ENCODE measurements at places on chromosomes 11 and 22.
A peak's percentile ranks its signal among the peaks of the same experiment; 100 is the strongest.

DNA sequence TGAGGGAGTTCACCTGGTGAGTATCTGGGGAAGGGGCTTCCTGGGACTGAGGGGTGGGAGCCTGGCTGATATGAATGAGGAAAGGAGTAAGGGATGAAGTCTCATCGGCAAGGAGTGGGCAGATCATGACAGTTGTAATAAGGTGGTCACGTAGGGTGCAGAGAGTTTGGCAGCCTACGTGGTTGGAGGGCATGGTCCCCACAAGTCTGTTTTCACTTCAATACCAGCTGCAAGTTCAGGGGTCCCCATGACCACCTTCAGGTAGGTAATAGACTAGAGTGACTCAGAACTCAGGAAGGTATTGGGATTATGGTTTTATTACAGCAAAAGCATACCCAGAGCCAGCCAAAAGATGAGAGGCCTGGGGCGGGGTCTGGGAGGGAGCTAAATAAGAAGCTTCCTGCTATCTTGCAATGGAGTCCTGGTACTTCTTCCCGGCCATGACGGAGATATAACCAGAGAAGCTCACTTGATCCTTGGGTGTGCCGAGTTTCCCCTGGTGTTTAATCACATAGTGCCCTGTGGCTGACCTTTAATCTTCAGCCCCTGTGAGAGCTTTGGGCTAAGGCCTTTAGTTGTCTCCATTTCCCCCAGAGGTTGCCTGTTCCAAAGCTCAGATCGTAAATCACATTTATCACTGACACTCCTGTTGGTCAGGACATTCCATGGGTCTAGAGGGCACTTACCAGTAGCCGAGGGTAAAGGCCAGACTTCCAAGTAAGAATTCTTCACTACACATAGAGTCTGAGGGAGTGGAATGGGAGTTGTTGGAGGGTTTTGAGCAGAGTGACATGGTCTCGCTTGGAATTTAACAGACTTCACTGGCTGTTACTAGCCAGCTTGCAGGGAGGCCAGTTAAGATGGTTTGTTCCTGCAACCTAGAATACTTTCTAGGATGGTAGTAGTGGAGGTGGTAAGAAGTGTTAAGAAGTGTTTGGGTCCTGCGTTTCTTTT lies 9.1 kb downstream of the SLC3A2 start:
- peak; percentile 51 for DNase-seq

GRCh38 chr11:77125191-77125590 lies 2.9 kb upstream of the MYO7A start:
- DNase-seq, result no peak

DNA sequence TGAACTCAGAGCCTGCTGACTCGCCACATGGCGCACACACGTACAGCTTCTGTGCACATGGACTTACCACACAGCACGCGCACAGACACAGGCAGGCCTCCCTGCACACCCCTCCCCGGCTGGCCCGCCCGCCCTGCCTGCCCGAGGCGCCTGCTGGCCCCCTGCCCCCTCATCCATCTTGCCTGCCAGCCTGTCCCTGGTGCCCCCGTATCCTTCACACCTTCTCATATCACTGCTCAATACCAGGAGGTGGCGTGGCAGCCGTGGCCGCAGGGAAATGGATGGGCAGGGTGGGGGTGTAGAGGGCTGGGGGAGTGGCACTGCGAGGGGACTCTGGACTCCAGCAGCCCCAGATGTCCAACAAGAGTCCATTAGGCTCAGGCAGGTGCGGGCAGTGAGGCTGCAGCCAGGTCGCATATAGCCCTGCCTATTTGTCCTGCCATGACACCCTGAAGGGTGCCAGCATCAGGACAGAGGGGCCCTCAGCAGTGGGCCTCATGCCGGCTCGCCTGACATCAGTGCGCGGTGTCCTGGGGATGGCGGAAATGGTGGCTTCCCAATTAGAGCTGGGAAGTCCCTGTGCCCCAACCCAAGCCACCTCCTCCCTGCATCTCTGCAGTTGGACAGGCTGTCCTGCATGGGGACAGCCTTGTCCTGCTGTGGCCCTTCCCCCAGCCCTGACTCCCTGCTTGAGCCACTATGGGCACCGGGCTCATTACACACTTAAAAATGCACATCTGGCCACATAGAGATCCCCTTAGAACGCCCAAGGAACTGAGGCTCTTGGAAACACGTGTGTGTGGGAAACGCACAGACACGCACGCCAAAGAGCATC lies 2.0 kb upstream of the TBX10 start:
- no peak for DNase-seq

DNA sequence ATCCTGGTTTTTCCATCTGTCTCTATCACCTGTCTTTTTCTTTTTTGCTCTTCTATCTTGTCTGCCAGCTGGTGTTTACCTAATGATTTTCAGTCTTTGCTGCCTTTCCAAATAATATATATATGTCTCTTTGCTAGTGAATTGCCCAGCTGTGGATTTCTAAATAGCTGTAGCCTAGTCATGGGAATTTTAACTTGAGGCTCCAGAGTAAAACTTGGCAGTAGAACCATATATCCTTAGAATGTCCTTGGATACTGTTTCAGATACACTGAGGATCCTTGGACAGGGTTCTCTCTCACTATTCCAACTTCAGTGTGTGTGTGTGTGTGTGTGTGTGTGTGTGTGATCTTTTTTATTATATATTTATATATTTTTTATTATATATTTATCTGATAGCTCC lies 2285.3 kb downstream of the LRRC4C start:
- no peak for DNase-seq

- DNase-seq, result peak; percentile 53
Observed at GRCh38 chr22:49826603-49827270, 936 bp downstream of the BRD1 start.

DNA sequence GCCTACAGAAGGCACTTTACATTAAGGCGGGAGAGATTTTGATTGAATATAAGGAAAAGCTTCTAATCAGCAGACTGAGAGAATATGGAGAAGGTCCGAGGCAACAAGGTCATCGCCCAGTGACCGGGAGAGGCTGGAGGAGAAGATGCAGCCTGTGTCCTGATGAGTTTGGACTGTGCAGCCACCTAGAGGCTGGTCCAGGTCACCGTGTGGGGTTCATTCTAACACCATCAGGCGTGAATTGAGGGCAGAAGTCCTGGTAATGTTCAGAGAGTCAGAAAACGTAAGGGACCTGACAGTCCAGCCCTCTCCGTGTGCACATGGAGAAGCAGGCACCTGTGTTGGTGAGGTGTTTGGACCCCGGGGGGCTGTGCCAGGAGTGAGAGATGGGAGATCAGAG lies 102.7 kb downstream of the FEZ1 start:
- no peak for DNase-seq

- no peak for DNase-seq
Observed at GRCh38 chr11:44914105-44914504, 36.6 kb downstream of the TP53I11 start.

- DNase-seq, result no peak
Observed at GRCh38 chr11:4903484-4903883, at the start of gene OR51A7. TSS of gene OR51A7 (plus strand) at chr11:4903783. CDS start at chr11:4907370, 3,587 bp downstream.

GRCh38 chr22:27988704-27989103 lies 69.6 kb upstream of the PITPNB start:
- no peak for DNase-seq

- DNase-seq, result no peak
Observed at GRCh38 chr11:101553891-101554292, 29.9 kb downstream of the TRPC6 start.

DNA sequence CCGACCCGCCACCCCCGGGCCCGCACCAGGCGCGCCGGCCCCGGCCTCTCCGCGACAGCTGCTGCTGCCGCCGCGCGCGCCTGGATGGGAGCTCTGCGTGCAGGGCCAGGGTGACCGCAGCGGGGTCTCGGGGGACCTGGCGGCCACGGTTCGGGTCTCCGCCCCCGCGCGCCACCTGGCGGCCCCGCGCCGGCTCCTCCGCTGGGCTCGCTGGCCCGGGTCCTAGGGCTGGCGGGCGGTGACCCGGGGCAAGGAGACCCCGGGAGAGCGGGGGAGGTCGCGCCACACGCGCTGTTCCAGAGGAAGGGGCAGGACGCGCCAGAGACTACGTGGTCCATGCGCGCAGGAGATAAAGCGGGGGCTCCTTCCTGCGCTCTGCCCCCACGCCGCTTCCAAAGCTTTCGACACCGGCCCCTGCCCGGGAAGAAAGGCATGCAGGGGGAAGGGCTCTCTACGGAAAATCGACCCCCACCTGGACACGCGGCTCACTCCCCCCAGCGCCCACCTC lies 562 bp downstream of the SHANK2 start:
- no peak for DNase-seq

- no peak for DNase-seq
Observed at GRCh38 chr11:68454767-68455166, 5.8 kb upstream of the PPP6R3 start.

GRCh38 chr11:95884376-95884775 lies 39.5 kb downstream of the MTMR2 start:
- DNase-seq, result peak; percentile 40

DNA sequence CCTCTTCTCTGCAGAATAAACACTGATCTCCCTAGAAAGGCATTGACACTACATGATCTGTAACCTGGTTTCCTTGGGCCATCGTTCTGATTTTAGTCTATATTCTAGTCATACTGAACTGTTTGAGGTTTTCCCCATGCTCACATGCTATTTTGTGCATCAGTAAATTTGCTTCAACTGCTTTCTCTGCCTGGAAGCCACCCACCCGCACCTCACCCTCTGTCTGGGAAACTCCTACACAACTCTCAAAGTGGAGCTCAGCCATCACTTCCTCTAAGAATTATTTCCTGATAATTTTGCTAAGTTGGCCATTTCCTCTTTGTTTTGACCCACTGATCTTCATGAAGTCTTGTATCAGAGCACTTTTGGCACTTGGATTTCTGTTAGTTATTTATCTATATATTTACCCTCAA lies 36.1 kb downstream of the MMP20 start:
- no peak for DNase-seq

DNA sequence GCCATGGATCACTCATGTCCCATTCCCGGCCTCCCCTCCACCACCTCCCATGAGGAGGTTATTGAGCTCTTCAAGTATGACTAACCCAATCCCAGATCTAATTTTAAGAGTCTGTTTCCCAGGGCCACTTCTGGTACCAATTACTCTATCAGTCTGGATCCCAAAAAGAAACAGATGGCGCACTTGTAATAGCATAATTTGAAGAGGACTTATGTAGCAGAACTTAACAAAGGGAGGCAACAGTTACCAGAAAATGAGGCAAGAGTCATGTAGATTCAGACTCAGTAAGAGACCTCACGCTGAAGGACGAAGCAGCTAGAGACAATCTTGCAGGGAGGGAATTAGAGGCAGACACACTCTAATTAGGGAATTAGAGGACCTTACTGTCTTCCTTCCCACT lies 46.9 kb downstream of the DDX6 start:
- no peak for DNase-seq

GRCh38 chr11:106329273-106330018 lies 252.0 kb downstream of the AASDHPPT start:
- peak; percentile 18 for DNase-seq

DNA sequence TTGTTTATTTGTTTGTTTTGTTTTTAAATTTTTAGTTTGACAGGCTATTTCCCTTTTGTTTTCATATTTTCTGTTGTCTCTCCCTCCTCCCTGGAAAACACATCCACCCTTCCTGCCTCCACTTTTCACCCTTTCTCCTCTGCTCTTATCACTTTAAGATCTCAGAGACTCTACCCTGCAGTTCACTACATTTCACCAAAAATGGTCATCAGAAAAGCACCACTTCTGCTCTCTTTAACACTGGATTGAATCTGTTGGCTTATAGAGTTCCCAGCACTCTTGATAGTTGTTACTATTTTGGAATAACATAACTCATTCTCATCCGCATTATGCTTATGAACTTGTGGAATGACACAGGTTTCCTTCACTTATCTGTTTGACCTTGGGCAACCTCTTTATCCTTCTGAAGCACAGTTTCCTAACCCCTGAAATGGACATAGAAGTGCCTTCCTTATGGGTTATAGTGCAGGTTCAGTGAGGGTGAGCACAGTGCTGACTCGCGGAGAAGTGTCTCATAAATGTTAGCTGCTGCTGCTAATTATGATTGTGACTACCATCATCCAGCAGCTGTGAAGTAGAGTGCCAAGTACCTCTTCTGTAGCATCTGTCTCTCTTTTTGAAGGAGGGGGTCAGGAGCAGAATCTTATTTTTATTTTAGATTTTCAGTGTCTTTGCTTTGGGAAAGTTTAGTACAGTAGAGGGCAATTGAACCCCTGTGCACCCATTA lies 15.0 kb downstream of the TEAD1 start:
- DNase-seq, result no peak

GRCh38 chr11:125140233-125140632 lies 24.3 kb upstream of the PKNOX2 start:
- DNase-seq, result no peak

DNA sequence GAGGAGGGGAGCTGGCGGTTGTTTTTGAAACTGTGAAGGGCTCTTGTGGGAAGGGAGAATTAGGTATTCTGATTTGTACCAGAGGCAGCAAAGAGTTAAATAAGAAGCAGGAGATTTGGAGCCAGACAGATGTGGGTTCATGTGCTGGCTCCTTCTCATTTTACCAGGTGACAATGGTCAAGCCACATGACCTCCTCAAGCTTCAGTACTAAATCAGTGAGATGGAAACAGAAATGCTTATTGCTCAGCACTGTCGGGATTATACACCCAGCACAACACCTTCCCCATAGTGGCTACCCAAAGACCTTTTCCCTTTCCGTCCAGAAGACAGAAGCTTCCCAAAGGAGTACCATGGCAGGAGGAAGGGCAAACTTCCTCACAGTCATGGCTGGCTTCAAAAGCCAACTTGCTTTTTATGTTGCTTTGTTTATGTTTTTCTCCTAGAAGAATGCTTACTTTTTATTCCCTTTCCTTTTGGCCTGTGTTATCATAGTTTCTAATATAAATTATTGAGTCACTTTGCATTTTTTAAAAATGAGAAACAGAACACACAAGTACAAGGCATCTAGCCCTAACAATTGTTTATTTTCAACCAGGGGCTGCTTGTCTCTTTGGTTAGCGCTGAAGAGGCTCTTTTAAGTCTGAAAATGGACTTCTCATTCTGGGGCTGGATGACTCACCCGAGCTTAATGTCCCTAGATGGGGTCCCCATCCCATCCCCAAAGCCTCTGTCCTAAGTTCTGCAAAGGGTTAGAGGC lies 181.5 kb upstream of the ZBED5 start:
- DNase-seq, result no peak

DNA sequence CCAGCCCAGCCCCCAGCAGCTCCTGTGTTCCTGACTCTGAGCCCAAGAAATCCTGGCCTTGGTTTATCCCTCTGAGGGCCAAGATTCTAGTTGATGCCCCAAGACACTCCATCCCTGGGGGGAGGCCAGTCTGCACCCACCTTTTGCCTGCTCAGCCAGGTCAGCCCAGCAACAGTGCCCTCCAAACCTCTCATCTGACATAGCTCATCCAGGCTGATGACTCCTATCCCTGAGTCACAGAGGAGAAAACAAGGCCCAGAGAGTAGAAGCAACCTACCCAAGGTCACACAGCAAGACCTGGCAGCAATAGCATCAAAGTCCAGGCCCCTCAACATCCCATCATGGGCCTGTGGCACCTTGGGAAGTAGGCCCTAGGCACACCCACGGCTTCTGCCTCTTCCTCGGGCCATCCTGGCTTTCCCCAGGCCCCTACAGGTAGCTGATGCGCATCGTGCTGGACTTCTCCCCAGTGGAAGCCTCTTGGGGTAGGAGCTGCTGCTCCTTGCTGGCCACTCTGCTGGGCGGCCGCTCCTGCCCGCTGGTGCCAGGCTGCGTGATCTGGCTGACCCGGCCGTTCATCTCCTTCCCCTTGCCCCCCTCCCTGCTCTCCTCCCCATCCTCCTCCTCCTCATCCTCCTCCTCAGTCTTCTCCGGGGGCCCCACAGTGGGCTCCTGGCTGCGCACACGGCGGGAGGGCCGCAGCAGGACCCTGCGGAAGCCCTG lies 6.0 kb downstream of the SSTR3 start:
- no peak for DNase-seq
